ENCODE measurements at places on chromosomes 16 and 17.

GRCh38 chr17:44465897-44466296 is 37.3 kb downstream of the GPATCH8 start:
- no peak for DNase-seq

DNA sequence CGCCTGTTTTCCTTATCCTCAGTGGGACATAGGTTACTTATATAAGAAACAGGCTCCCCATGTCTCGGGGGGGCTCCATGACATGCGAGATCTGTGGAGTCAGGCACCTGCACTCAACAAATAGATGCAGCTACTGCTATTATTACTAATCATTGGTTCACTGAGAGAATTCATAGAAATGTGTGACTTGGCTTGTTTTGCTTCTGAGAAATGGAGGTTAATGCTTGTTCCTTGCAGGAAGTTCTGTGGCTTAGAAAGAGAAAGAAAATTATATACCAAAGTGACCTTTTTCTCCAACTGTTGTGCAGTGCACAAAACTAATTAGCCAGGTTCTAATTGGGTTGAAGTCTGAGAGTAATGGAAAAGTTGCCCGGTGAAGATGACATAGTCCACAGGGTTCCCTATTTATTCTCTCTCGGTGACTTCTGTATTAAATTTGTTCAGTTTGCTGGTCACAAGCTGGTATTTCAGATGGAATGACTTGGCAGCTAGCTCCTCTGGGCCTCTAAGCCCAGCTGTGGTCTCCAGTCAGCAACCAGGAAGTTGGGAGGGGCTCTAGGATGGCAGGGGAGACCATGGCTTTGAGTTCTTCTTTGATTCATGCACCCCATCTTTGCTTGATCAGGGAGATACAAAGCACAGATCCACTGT is 17.6 kb upstream of the MAF start:
- no peak for DNase-seq

DNA sequence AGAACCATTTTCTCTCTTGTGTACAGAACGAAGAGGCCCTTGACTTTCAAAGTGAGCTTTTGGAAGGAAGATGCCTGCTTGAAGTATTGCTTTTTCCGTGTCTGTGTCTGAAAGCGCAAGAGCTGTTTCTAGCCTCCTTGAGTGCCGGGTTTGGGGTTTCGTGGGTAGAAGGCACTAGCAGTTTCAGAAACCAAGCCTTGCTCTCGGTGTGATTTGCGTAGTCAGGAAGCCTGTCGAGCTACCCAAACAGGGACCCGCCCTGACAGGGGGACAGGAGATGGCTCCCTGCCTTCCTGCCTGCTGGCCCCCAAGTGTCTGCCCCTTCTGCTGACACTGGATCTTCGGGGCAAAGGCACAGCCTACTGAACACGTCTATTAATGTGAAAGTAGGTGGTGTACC is 322.0 kb downstream of the MAF start:
- no peak for DNase-seq

- DNase-seq, result no peak
Observed at GRCh38 chr17:37744633-37744927, 279 bp downstream of the HNF1B start.

DNA sequence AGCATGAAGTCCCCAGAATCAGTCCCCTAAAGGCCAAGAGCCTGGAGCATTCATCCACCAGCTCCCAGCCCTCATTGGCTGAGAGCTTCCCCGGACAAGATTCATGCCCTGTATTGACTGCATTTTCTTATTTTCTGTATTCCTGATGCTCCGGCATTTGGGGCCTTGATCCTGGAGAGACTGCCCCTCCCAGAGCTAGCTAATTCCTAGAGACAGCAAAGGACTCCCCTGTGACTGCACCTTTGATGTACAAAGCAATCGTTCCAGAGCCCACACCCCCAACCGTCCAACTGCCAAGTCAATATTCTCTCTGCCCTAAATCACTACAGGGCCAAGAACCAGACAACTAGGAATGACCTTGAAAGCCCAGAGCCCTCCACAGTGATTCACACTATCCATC is 93.4 kb upstream of the CDH5 start:
- DNase-seq, result no peak

DNA sequence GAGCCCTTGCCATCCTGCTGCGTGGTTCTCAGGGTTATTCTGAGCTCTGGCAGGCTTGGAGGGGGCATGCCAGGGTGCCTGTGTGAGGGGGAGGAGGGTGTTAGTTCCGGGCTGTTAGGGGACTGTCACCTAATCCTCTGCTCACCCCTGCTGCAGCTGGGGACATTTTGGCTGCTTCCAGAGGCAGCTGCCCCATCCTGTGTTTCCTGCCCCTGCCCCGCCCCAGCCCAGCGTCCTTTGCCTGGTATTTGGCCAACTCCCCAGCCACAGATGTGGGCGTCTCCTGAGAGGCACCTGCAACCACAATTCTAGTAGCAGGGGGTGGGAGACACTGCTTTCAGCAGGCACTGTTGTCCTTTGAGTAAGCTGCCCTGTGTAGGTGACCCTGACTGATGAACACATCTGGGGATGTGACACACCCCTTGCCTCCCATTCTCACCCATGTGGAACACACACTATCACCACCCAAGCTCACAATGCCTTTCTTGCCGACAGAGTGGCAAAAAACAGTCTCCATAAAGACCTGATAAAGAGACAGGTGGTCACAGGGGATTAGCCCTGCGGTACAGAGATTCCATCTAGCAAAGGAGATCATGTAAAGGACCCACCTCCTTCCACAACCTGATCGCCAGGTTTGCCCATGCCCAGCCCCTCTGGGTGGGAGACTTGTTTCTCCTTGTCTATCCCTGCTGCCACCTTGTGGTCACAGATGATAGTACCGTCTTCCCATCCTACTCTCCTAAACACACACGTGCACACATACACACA is at the start of gene CHRNE:
Gene CHRNE (minus strand): TSS at position 48 of the 768 bp plus-strand sequence. CDS start 35 bp downstream, at position 13.
- no peak for DNase-seq

DNA sequence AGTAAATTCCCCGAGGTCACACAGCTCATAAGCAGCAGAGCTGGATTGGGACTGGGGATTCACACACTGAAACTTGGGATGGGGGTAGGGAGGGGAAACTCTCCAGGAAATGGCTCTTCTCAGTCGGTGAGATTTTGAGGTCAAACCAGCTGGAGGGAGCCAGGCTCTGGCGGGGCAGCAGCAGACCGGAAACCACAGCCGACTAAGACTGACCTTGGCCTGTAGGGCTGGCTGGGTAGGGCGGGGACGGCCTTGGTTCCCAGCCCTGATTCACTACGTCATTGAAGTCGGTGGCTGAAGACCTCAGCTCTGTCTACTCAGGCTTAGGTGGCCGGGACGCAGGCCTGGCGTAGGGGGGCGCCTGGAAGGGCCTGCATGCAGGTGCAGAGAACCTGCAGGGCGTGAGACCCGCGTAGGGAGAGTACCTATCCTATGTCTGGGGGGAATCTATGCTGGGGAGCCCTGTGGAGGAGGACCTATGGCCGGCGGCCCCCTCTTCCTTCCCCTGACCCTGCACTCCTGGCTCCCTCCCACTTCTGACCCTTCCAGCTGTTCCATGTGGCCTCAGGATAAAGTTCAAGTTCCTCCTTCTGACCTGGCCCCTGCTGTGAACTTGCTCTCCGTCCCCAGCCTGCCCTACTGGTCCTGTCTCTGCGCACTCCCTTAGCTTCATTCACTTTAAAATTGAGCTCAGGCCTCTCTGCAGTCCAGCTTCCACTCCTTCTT is 11.9 kb upstream of the SLC4A1 start:
- no peak for DNase-seq

DNA sequence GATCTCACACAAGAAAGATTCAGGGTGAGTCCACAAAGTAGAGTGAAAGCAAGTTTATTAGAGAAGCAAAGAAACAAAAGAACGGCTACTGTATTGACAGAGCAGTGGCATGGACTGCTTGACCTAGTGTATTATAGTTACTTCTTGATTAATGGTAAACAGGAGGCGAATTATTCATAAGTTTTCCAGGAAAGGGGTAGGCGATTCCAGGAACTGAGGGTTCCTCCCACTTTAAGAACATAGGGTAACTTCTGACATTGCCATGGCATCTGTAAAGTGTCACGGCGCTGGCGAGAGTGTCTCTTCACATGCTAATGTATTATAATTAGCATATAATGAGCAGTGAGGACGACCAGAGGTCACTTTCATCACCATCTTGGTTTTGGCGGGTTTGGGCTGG is 93.2 kb downstream of the CACNG3 start:
- no peak for DNase-seq

- no peak for DNase-seq
Observed at GRCh38 chr17:78358538-78359320, 1.1 kb downstream of the SOCS3 start.

- DNase-seq, result no peak
Observed at GRCh38 chr17:17514993-17515933, 19.1 kb upstream of the RASD1 start.

DNA sequence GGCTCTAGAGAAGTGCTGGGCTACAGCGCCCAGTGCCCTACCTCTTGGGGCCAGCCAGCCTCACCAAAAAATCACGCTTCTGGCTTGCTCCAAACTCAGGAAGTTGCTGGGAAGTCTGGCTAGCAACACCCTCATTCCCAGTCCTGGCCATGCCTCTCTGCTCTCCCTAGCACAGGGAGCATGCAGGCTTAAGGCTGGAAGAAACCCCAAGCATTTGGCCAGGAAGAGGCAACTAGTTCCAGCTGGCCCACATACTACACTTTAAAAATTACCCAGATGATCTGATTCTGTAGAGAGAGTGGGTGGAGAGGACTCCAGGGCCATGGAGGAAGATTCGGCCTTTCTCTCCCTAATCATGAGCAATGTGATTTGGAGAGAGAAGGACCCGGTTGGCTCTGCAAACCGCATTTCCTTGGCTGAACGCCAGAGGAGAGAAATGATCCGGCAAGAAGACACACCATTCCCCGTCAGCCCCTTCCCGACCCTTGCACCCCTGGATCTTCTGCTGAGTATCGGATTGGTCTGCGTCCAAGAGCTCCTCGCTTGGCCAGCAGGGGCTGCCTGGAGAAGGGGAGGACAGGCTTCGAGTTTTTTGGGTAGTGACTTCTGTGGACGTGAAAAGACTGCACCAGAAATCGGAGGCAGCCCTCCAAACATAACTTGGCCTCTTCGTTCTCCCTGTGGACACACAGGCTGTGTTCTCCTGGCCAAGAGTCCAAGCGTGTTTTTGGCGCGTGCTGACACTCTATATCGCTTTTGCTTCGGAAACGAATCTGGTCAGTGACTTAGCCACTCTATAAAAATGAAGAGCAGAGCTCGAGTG is 406.3 kb downstream of the WWOX start:
- DNase-seq, result no peak

DNA sequence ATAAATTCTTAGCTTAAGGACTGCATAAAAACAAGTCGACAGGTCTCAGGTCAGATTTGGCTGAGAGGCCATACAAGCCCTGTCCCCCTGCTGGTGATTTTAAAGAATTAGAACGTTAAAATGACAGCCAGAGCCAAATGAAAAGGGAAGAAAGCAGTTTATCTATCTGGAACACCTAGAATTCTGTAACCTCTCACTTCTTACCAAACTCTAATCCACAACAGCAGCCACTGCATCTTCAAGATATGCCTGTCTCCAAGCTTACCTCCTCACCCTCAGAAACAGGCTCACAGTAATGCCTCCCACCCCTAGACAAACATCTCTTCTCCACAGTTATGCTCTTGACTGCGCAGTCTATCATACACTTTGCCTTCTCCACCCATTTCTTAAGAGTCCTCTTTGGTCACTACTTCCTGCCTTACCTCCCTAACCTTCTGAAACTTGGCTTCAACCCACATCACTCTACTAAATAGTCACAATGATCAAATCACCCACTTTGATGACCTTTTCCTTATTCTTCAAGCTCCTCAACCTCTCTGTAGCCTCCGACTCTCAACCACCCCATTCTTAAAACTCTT is 14.2 kb downstream of the ANKFY1 start:
- DNase-seq, result no peak

DNA sequence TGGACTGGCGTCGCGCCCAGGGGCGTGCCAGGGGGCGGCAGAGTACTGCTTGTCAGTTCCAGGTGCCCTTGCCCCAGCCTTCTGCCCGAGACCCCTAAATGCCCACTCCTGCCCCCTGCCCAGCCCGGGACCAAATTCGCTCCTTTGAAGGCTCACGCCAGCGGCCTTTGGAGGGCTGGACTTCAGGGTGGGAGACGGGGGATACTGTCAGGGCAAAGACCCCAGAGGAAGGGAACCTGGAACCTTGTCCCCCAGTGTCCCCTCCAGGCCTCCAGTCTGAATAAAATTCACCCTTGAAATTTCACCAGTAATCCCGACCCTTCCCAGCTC is 737 bp downstream of the OTOP3 start:
- no peak for DNase-seq

GRCh38 chr16:53097190-53097589 is 42.4 kb downstream of the CHD9 start:
- no peak for DNase-seq

- no peak for DNase-seq
Observed at GRCh38 chr16:59173408-59173831, 439.3 kb upstream of the GOT2 start.

GRCh38 chr16:13176711-13177110 is 275.3 kb downstream of the SHISA9 start:
- DNase-seq, result no peak

DNA sequence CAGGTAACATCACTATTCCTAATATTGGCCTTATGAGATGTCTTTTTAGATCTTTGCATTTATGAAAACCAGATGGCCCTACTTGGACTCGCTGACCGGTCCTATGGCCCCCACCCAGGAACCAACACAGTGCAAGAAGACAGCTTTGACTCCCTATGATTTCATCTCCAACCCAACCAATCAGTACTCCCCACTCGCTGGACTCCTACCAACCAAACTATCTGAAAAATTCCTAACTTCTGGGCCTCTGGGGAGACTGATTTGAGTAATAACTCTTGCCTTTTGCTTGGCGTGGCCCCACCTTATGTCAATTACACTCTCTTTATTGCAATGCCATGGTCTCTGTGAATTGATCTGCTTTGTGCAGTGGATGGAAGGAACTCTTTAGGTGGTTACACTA is 828.9 kb downstream of the CDH11 start:
- no peak for DNase-seq

- DNase-seq, result no peak
Observed at GRCh38 chr17:81253358-81254131, 14.4 kb downstream of the NDUFAF8 start.

DNA sequence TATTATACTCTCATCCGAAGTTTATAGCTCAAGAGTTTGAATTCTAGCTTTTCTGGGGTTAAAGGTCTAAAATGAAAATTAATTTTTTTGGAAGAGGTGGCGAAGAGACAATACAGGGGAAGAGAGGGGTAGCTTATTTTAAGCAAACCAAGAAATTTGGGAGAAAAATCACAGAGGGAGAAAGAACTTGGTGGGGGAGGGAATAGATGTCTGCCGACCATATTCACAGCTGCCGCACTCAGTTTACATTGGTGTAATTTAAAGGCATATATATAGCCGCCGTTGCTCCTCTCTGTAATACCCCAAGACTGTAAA is 6.5 kb upstream of the ZFHX3 start:
- no peak for DNase-seq

- DNase-seq, result no peak
Observed at GRCh38 chr17:58617563-58617962, 74.3 kb downstream of the TEX14 start.

GRCh38 chr16:997440-998051 is 16.0 kb downstream of the SOX8 start:
- no peak for DNase-seq

All from GOT3 (cell line).